ENCODE measurements at places on chromosomes 2 and 18.

GRCh38 chr2:107064750-107065149 is 178.8 kb upstream of the ST6GAL2 start:
- H3K4me1 ChIP-seq, result no peaks in the 10 kb centered on the region
- DNase-seq, result no peak
- no peaks in the 10 kb centered on the region for H3K36me3 ChIP-seq
- no peaks in the 10 kb centered on the region for H3K27me3 ChIP-seq

DNA sequence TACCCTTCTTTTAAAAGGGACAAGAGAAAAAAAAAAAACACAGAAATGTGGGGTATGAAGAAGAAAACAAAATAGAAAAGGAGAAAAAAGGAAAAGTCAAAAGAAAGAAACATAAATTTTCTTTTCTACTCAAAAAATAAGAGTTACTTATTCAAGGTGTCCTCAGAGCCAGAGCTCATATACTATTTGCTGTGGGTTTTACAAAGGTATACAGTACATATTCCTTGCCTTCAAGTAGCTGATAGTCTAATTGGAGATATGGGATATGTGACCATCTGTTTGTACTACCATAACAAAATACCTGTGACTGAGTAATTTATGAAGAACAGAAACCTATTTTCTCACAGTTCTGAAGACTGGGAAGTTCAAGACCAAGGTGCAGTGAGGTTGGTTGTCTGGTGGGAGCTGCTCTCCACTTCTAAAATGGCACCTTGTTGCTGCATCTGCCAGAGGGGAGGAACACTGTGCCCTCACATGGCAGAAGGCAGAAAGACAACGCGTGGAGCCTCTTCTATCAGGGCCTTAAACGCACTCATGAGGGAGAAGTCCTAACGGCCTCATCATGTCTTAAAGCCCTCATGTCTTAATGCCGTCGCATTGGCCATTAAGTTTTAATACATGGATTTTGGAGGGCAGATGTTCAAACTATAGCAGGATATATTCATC is 33.9 kb downstream of the NBAS start:
- no peaks in the 10 kb centered on the region for H3K4me1 ChIP-seq
- H3K27me3 ChIP-seq, result no peaks in the 10 kb centered on the region
- H3K4me3 ChIP-seq, result no peak overlapping the region

GRCh38 chr2:112671801-112672200 is 26.1 kb downstream of the SLC20A1 start:
- no peaks in the 10 kb centered on the region for H3K36me3 ChIP-seq
- H3K4me1 ChIP-seq, result peaks cover 12% of the 10 kb centered on the region
- DNase-seq, result no peak
- H3K27me3 ChIP-seq, result peaks cover 14% of the 10 kb centered on the region
- no peak overlapping the region for H3K4me3 ChIP-seq

- H3K27me3 ChIP-seq, result peaks cover 31% of the 10 kb centered on the region
- H3K4me1 ChIP-seq, result no peaks in the 10 kb centered on the region
- H3K4me3 ChIP-seq, result no peak overlapping the region
- DNase-seq, result no peak
Observed at GRCh38 chr2:170380267-170380666, 202.3 kb downstream of the MYO3B start.

DNA sequence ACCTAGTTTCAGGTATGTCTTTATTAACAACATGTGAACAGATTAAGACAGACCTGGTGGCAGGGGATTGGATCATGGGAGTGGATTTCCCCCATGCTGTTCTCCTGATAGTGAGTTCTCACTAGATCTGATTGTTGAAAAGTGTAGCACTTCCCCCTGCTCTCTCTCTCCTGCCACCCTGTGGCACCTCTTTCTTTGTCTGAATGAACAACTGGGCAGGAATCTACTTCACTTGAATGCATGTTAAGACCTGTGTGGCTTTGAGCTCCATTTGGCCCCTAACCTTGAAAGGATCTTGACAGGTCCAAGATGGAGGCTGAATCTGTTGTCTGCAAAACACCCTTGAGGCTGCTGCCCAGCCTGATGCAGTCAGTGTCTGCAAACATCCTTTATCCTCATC is 194.4 kb downstream of the RNF144A start:
- no peaks in the 10 kb centered on the region for H3K4me1 ChIP-seq
- no peaks in the 10 kb centered on the region for H3K27me3 ChIP-seq
- H3K27ac ChIP-seq, result no peak overlapping the region

- no peaks in the 10 kb centered on the region for H3K36me3 ChIP-seq
- H3K4me3 ChIP-seq, result no peak overlapping the region
- peaks cover 15% of the 10 kb centered on the region for H3K4me1 ChIP-seq
- no peak overlapping the region for H3K27ac ChIP-seq
- DNase-seq, result no peak
Observed at GRCh38 chr2:212957624-212958023, 193.8 kb downstream of the IKZF2 start.

DNA sequence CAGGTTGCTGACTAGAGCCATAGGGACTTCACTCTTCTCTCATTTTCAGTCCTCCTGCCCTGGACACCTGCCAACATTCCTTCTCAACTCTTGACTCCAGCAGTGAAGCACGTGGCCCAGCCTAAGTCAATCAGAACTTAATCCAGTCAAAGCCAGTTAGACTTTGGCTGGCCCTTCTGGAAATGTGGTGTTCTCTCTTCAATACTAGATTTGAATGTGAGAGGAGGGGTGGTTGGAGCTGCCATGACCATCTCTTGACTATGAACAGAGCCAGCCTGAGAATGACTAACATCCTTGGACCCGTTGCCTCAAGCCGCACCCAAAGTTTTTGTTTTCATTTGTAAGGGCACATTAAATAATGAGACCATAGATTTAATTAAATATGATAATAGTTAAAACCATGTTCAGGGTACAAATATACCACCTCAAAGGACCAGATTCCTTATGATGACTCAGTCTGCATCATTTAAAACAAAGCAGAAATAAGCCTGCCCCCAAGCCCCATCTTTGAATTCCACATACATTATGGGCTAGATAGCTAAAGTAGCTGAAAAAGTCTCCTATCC is 49.7 kb upstream of the RASGRP3 start:
- H3K27ac ChIP-seq, result no peak overlapping the region
- peaks cover 5% of the 10 kb centered on the region for H3K27me3 ChIP-seq
- DNase-seq, result no peak
- H3K4me1 ChIP-seq, result no peaks in the 10 kb centered on the region
- H3K4me3 ChIP-seq, result no peak overlapping the region

DNA sequence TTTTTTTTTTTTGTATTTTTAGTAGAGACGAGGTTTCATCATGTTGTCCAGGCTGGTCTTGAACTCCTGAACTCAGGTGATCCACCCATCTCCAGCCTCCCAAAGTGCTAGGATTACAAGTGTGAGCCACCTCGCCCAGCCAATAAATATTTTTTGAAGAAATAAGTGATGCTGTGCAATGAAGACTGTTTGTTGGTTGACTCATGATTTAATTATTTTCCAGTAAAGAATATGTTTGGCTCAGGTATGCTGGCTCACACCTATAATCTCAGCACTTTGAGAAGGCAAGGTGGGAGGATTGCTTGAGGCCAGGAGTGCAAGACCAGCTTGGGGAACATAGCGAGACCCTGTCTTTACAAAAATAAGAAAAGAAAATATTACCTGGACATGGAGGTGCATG is 41.8 kb upstream of the LPIN2 start:
- peaks cover 56% of the 10 kb centered on the region for H3K4me1 ChIP-seq
- H3K27ac ChIP-seq, result no peak overlapping the region
- DNase-seq, result no peak
- H3K4me3 ChIP-seq, result no peak overlapping the region
- peaks cover 12% of the 10 kb centered on the region for H3K36me3 ChIP-seq

DNA sequence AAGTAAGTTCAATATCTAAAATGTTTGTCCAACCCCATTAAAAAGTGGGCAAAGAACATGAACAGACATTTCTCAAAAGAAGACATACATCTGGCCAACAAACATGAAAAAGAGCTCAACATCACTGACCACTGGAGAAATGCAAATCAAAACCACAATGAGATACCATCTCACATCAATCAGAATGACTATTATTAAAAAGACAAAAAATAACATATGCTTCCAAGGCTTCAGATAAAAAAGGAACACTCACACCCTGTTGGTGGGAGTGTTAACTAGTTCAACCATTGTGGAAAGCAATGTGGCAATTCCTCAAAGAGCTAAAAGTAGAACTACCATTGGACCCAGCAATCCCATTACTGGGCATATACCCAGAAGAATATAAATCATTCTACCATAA is 931.1 kb downstream of the LRP1B start:
- no peaks in the 10 kb centered on the region for H3K4me1 ChIP-seq
- no peak overlapping the region for H3K27ac ChIP-seq
- H3K27me3 ChIP-seq, result no peaks in the 10 kb centered on the region
- H3K36me3 ChIP-seq, result no peaks in the 10 kb centered on the region
- H3K4me3 ChIP-seq, result no peak overlapping the region
- DNase-seq, result no peak

- peaks cover 5% of the 10 kb centered on the region for H3K4me1 ChIP-seq
- no peak for DNase-seq
Observed at GRCh38 chr18:31493941-31494340, 4.0 kb upstream of the DSG2 start.

- peaks cover 10% of the 10 kb centered on the region for H3K27me3 ChIP-seq
- DNase-seq, result peak; percentile 41
- no peak overlapping the region for H3K4me3 ChIP-seq
- no peaks in the 10 kb centered on the region for H3K36me3 ChIP-seq
- H3K4me1 ChIP-seq, result peaks cover 5% of the 10 kb centered on the region
- no peak overlapping the region for H3K27ac ChIP-seq
Observed at GRCh38 chr2:152189622-152190495, 14.3 kb upstream of the STAM2 start.

DNA sequence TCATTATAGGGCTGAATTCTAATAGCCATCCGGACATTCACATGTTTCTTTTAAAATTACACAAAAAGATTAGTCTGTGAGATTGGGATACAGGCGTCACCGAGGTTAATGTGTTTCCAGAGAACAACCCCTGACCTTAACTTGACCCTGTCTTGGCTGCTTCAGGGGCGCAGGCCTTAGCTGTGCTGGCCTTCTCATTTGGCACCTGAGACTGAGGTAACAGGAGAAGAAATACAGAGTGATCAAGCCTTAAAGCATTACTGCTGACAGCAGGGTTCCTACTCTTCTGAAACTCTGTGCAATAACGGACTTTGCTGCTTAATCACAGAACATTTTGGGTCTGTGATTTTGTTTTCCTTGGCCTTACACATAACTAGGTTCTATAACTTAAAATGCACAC is 92.6 kb downstream of the RAPH1 start:
- no peak for DNase-seq
- H3K36me3 ChIP-seq, result no peaks in the 10 kb centered on the region
- peaks cover 8% of the 10 kb centered on the region for H3K4me1 ChIP-seq
- no peak overlapping the region for H3K27ac ChIP-seq

GRCh38 chr2:24482972-24483300 is 8.1 kb upstream of the NCOA1 start:
- DNase-seq, result no peak
- peaks cover 20% of the 10 kb centered on the region for H3K27me3 ChIP-seq
- H3K36me3 ChIP-seq, result no peaks in the 10 kb centered on the region
- no peaks in the 10 kb centered on the region for H3K4me1 ChIP-seq
- H3K27ac ChIP-seq, result no peak overlapping the region

GRCh38 chr18:36295880-36296301 is 1.6 kb upstream of the FHOD3 start:
- H3K36me3 ChIP-seq, result peaks cover 2% of the 10 kb centered on the region
- no peak overlapping the region for H3K27ac ChIP-seq
- H3K4me3 ChIP-seq, result no peak overlapping the region
- peaks cover 38% of the 10 kb centered on the region for H3K27me3 ChIP-seq
- no peaks in the 10 kb centered on the region for H3K4me1 ChIP-seq

GRCh38 chr2:168910330-168910729 is 9.2 kb downstream of the G6PC2 start:
- H3K4me1 ChIP-seq, result peaks cover 11% of the 10 kb centered on the region
- H3K27me3 ChIP-seq, result peaks cover 65% of the 10 kb centered on the region
- no peak for DNase-seq
- H3K27ac ChIP-seq, result no peak overlapping the region
- peaks cover 5% of the 10 kb centered on the region for H3K36me3 ChIP-seq

DNA sequence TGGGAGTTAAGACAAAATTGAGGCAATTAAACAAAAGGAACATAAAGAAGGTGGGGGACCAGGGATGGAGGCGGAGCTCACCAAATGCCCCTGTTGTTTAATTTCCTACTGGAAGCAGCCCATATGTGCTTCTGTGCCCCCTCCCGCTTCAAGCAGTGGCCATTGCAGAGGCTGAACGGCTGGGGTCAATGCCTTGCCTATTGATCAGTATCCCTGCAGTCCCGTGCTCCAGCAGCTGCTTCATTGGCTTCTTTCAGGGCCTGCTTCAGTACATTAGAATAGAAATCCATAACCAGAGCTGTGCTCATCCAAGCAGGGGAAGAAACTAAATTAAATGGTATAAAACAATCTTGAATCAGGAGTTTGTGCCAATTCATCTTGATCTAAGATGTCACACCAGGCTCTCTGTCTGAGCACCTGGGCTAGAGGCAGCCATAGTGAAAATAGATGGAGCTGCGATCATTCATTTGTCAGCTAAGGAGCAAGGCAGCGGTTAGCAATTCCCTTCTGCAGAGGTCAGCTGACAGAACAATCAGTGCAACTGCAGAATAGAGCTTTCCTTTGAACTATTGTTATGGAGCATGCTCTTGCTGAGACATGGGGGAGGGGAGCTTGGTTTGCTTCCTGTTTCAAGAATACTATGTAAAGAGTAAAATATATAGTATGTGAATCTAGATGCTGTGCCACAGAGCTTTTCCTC is 222.4 kb downstream of the WDR7 start:
- H3K4me3 ChIP-seq, result no peak overlapping the region
- no peaks in the 10 kb centered on the region for H3K27me3 ChIP-seq
- no peaks in the 10 kb centered on the region for H3K36me3 ChIP-seq
- peaks cover 12% of the 10 kb centered on the region for H3K4me1 ChIP-seq

- H3K4me1 ChIP-seq, result no peaks in the 10 kb centered on the region
- no peak overlapping the region for H3K27ac ChIP-seq
- no peaks in the 10 kb centered on the region for H3K36me3 ChIP-seq
- no peaks in the 10 kb centered on the region for H3K27me3 ChIP-seq
- H3K4me3 ChIP-seq, result no peak overlapping the region
Observed at GRCh38 chr2:140624200-140624599, 1506.6 kb downstream of the LRP1B start.

- no peaks in the 10 kb centered on the region for H3K27me3 ChIP-seq
- H3K27ac ChIP-seq, result no peak overlapping the region
- H3K4me1 ChIP-seq, result no peaks in the 10 kb centered on the region
- no peak for DNase-seq
- H3K36me3 ChIP-seq, result no peaks in the 10 kb centered on the region
- H3K4me3 ChIP-seq, result no peak overlapping the region
Observed at GRCh38 chr2:39881948-39882347, 102.9 kb upstream of the THUMPD2 start.

GRCh38 chr2:57882895-57883515 is 163.6 kb upstream of the VRK2 start:
- no peak overlapping the region for H3K4me3 ChIP-seq
- no peaks in the 10 kb centered on the region for H3K27me3 ChIP-seq
- H3K4me1 ChIP-seq, result no peaks in the 10 kb centered on the region

- no peak overlapping the region for H3K27ac ChIP-seq
- no peaks in the 10 kb centered on the region for H3K36me3 ChIP-seq
- no peaks in the 10 kb centered on the region for H3K27me3 ChIP-seq
Observed at GRCh38 chr2:1528273-1529064, 115.2 kb downstream of the TPO start.

DNA sequence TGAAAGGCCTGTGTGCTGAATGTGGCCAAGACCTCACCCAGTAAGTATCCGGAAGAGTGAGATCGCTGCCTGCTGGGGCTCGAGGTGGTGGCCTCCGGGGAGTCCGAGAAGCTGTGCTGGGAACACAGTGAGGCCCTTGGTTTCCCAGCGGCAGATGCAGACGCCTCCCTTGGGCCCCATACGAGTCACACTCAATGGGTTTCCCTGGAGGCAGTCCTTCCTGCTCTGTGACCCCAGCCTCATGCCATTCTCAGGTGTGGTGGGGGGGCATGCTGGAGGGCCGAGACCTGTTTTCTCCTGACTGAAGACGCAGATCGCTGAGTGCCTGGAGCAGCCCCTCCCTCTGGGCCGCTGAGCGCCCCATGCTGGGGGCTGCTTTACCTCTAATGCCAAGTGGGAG is 15.7 kb downstream of the CTDP1 start:
- no peak overlapping the region for H3K4me3 ChIP-seq
- peaks cover 40% of the 10 kb centered on the region for H3K36me3 ChIP-seq
- DNase-seq, result no peak
- no peaks in the 10 kb centered on the region for H3K4me1 ChIP-seq
